ENCODE measurements at places on chromosomes 2 and 18.

DNA sequence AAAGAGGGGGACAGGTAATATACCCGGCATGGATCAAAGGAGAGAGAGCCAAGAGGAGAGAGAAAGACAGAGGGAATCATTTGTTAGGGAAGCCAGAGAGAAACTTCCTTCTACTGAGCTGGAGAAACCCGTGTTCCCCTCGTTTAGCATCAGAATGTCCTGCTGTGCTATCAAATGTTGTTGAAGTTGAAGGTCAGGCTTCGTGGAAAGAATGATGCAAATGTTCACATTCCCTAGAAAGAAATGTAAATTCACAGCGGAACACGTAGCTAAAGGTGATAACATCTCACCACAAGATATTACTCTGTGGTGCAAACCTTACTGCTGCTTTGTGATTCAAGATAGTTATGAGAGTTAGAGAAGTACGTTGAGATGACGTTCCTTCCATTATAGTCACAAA, 258.1 kb downstream of the LNPK start:
- no peak for DNase-seq

GRCh38 chr2:160666154-160667060, 172.8 kb upstream of the RBMS1 start:
- DNase-seq, result no peak

- no peak for DNase-seq
Measured at GRCh38 chr18:55878224-55878623, 290.2 kb upstream of the TCF4 start.

GRCh38 chr2:61205132-61205531, 43.1 kb downstream of the C2orf74 start:
- DNase-seq, result no peak

- DNase-seq, result no peak
Measured at GRCh38 chr2:15127876-15128275, 433.3 kb downstream of the NBAS start.

DNA sequence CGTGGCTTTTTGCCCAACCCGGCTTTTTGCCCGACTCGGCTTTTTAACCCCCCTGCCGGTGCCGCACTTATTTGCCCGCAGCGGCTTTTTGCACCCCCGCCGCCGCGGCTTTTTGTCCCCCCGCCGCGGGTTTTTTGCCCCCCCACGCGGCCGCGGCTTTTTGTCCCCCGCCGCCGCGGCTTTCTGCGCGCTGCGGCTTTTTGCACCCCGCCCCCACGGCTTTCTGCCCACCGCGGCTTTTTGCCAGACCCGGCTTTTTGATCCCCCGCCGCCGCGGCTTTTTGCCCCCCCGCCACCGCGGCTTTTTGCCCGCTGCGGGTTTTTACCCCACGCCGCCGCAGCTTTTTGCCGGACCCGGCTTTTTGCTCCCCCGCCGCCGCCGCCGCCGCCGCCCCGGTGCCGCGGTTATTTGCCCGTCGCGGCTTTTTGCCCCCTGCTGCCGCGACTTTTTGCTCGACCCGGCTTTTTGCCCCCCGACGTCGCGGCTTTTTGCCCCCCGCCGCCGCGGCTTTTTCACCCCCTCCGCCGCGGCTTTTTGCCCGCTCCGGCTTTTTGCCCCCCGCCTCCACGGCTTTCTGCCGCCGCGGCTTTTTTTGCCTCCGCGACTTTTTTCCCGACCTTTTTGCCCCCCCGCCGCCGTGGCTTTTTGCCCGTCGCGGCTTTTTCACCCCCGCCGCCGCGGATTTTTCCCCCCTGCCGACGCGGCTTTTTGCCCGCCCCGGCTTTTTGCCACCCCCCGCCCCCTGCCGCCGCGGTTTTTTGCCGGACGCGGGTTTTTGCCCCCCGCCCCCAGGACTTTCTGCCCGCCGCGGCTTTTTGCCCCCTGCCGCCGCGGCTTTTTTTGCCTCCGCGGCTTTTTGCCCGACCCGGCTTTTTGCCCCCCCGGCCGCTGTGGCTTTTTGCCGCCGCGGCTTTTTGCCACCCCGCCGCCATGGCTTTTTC, 2786.5 kb downstream of the RPIA start:
- DNase-seq, result no peak

DNA sequence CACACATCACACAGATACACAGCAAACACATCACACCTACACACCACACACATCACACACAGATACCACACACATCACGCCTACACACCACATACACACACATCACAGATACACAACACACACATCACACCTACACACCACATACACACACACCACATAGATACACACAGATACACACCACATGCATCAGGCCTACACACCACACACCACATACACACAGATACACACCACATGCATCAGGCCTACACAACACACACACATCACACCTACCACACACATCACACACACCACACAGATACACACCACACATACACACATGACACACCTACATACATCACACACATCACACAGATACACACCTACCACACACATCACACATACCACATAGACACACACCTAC, 158.8 kb downstream of the NDUFA10 start:
- no peak for DNase-seq

GRCh38 chr18:43772907-43773306, 495.6 kb upstream of the SYT4 start:
- DNase-seq, result no peak

GRCh38 chr2:181738074-181738473, 57.8 kb upstream of the NEUROD1 start:
- DNase-seq, result no peak

DNA sequence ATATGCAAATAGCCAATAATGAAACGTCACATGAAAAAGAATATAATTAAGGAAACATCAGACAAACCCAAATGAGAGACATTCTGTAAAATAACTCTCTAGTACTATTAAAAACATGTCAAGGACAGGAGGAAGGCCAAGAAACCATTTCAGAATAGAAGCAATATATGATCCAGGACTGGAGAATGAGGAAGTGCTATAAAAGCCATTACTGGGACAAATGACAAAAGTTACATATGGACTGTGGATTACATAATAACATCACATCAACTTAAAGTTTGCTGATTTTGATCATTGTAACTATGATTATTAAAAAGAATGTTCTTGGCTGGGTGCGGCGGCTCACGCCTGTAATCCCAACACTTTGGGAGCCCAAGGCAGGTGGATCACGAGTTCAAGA, 81.3 kb downstream of the CRACDL start:
- no peak for DNase-seq

GRCh38 chr18:22558945-22559385, 141.2 kb upstream of the CTAGE1 start:
- DNase-seq, result no peak

GRCh38 chr2:227163485-227163997, 464 bp downstream of the COL4A4 start:
- DNase-seq, result no peak

- no peak for DNase-seq
Measured at GRCh38 chr2:236393101-236393500, 128.9 kb upstream of the ASB18 start.

DNA sequence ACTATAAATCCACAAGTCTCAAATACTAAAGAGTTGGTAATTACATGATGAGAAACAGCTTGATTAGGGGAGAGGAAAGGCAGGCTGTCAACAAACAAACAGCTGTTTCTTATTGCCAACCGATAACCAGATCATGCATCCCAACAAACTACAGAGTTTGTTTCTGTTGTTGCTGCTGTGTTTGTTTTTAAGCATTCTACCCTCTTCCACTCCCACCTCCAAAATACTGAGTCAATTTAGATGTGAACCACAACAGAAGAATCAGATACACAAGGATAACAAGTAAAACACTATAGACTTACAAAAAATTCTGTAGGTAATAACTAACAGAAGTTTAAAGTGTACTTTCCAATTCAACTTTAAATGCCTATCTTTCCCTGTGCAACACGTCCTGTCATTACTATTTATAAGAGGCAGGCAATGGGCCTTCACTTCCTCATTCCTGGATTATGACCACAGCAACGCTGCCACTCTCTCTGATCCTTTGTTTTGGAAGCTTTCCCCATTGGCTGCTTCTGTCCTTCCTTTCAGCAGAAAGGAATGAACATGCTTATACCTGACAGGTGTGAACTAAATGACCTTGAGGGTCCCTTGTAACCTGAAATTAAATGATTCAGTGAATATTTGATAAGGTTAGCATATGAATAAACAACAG, 152.0 kb downstream of the SRBD1 start:
- DNase-seq, result no peak

- no peak for DNase-seq
Measured at GRCh38 chr2:65282477-65283053, 54.9 kb downstream of the ACTR2 start.

DNA sequence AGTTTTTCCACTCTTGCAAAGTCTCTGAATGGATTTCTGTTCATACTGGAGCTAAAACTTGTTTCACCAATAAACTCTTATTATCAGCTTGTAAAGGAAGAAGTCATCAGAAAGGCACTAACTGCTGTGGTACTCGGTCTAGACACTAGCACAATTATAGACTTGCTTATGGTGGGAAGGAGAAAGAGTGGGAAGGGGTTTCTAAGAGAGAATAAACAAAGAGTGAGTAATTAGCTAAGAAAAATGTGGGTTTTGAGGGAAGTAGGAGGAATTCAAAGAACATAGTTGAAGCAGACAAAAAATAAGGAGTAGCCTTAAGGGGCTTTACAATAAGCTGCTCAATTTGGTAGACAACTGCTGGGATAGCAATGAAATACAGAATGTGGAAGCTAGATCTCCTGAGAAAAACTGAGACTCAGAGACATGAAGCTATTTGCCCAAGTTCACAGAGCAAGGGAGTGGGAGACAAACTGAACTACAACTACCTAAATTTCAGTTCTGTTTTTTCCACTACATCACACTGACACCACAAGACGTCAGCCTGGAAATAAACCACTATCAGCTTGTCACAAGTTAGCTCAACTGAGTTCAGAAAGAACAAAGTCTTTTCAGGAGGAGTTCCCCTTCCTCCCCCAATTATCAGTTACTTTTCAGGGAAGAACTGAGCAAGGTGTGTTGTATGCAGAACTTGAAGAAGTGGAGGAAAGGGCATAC, 59.7 kb downstream of the MAP4K3 start:
- DNase-seq, result no peak

Data from WERI-Rb-1 (cell line).